ENCODE measurements at places on chromosomes 12 and 14.

DNA sequence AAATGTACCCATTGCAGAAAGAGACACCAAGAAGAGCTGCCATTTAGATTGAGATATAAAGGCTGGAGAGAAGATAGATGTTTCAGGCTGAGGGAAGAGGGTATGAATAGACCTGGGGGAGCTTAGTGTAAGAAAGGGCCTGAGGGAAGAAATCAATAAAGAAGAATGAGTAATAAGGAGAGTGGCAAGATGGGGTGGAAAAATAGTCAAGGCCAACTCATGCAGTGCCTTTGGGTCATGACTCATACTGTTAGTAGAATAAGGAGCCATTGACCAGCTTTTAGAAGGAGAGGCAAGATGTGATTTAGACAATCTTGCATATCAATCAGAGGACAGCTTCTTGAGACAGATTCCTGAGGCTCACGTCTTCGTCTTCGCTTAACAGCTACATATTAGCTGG lies 287.5 kb downstream of the DUSP6 start:
- peak; percentile 57 for DNase-seq

DNA sequence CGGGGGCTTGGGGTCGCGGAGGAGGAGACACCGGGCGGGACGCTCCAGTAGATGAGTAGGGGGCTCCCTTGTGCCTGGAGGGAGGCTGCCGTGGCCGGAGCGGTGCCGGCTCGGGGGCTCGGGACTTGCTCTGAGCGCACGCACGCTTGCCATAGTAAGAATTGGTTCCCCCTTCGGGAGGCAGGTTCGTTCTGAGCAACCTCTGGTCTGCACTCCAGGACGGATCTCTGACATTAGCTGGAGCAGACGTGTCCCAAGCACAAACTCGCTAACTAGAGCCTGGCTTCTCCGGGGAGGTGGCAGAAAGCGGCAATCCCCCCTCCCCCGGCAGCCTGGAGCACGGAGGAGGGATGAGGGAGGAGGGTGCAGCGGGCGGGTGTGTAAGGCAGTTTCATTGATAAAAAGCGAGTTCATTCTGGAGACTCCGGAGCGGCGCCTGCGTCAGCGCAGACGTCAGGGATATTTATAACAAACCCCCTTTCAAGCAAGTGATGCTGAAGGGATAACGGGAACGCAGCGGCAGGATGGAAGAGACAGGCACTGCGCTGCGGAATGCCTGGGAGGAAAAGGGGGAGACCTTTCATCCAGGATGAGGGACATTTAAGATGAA lies 630 bp downstream of the FOS start:
- DNase-seq = peak; percentile 82

DNA sequence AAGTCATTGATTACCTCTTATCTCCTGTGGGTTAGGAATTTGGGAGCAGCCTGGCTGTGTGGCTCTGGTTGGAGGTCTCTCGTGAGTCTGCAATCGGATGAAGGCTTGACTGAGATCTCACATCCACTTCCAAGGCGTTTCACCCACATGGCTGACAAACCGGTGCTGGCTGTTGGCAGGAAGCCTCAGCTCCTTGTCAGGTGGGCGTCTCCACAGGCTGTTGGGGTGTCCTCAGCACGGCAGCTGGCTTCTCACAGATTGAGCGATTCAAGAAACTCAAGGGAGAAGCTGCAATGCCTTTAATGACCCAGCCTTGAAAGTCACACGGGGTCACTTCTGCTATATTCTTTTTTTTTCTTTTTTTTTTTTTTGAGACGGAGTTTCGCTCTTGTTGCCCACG lies 28.6 kb upstream of the CORO1C start:
- DNase-seq = no peak

GRCh38 chr12:66048835-66049537 lies 81.6 kb downstream of the LLPH start:
- DNase-seq = no peak

GRCh38 chr12:87924149-87924548 lies 105.1 kb downstream of the C12orf50 start:
- DNase-seq = peak; percentile 24

DNA sequence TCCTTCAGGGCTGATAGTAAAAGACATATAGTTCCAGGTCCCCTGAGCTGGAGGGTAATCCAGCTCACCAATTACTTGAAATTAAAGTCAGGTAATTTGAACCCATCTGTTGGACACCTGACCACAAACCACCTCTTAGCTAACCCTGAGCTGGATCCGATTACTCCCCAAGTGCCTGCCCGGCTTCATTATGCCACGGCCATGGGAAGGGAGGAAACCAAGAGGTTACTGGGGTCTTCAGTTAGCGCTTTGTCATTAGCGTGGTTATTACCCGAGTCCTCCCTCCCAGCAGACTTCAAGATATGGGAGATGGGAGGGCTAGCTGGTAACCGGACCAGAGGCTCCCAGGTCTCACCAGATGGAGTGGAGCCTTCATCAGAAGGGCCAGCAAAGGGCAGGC lies 1071.4 kb downstream of the BCL11B start:
- DNase-seq = no peak

- no peak for DNase-seq
Observed at GRCh38 chr14:92341791-92342190, 18.8 kb downstream of the SLC24A4 start.

- peak; percentile 13 for DNase-seq
Observed at GRCh38 chr12:61993734-61994345, 266.4 kb upstream of the USP15 start.

GRCh38 chr14:64860039-64860438 lies 19.7 kb downstream of the SPTB start:
- no peak for DNase-seq

DNA sequence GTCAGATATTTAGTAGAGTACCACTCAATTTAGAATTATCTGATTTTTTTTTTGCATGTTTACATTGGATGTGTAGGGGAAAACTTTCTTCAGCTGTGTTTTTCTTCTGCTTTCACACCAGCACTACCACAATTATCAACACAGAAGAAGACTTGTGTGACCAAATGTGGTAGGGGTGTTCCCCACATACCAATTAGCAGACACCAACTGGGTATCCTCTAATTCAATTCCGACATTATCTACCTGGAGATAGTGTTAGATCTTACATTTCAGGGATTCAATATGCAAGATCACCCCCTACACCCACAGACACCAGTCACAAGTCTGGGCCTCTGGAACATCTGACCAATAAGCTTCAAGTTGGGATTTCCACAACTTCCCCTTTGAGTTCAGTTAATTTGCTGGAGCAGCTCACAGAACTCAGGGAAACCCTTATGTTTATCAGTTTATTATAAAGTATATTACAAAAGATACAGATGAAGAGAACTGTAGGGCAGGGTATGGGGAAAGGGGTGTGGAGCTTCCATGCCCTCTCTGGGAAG lies 4.1 kb upstream of the KLRG1 start:
- no peak for DNase-seq

DNA sequence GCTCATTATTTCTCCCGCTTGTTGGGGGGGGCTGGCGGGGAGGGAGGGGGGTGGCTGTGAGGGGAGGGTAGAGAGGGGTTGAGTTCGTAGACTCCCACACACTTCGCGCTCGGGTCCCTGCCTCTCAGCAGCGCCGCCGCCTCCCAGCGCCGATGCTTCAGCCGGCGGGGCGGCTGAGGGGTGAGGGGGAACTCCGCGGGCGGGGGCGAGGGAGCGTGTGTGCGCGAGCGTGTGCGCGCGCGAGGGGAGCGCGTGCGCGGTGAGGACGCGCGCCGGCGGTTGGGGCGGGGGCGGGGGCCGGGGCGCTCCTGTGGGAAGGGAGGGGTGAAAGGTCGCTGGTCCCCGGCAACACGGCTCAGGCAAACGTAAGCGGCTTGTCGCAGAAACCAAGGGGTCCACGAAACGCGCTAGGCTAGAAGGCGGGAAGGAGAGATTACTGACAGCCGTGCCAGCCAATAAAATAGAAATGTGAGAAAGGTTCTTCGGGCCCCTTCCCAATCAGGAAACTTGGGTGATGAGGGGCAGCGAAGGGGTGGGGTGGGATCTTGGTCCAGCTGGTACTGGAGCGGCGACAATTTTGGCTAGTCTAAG lies 343 bp upstream of the NOVA1 start:
- DNase-seq = peak; percentile 90

- DNase-seq = no peak
Observed at GRCh38 chr14:104903990-104904389, 20.7 kb upstream of the PLD4 start.

DNA sequence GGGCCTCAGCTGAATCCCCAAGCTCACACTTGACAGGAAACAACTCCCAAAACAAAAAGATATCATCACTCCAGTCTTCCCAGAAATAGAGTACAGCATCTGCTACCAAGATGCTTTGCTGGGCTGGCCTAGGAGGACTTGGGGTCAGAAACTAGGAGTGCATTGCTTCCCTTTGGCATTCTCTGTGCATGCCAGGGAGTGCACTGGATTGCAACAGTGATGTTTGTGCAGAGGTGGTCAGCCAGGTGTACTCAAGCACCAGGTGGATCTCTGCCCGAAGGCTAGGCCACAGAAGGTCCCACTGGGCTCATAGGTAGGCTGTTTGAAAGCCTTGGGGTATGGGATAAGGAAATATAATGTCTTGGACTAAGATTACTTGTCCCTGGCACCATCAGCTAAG lies 51.1 kb downstream of the RAB35 start:
- DNase-seq = no peak

DNA sequence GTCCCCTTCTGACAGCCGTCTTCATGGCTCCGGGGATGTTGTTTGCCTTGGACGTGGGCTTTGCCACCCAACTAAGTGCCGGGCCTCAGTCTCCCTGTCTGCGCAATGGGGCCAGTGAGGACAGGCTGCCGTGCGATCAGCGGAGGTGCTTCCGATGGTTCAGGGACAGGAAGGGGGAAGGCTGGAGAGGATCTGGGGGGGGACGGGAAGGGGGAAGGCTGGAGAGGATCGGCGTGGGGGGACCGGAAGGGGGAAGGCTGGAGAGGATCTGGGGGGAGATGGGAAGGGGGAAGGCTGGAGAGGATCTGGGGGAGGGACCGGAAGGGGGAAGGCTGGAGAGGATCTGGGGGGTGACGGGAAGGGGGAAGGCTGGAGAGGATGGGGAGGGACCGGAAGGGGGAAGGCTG lies 3.4 kb downstream of the MMP17 start:
- no peak for DNase-seq

DNA sequence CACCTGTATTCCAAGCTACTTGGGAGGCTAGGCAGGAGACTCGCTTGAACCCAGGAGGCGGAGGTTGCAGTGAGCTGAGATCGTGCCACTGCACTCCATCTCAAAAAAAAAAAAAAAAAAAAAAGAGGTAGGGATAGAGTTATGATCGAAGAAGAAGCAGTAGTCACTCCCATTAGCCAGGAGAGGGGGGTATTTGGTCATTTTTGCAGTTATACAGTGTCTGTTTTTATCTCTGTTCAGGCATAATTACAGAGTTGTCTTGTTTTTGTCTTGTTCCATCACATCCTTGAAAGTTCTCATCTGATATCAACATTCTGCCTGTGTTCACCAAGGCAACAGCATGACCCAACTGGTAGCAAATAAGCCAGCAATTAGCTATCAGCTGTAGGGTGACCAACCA lies 98.5 kb upstream of the TMPO start:
- DNase-seq = peak; percentile 44

GRCh38 chr12:459430-460258 lies at the start of gene B4GALNT3:
B4GALNT3 (plus strand) TSS chr12:459939; CDS start chr12:460377, 438 bp downstream.
- DNase-seq = no peak

DNA sequence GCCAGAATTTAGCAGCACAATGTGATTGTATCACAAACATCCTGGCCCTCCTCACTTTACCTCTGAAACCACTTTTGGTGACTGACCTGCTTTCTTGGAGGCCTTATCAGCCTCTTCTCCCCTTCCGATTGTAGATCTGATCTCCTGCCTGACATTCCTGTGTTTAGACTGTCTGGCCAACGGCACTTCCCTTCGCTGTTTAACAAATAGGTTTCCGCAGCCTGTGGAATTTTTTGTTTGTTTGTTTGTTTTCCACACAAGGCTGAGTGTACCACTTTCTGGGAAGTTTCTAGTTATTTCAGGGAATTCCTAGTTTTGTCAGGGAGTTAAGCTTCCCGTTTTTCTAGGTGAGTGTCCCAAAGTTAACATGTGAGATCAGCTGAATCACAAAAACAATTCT lies 65.9 kb upstream of the CDKN3 start:
- DNase-seq = no peak

GRCh38 chr12:44847403-44847802 lies 28.7 kb downstream of the NELL2 start:
- no peak for DNase-seq

- no peak for DNase-seq
Observed at GRCh38 chr12:76153616-76154015, 69.1 kb upstream of the NAP1L1 start.

- DNase-seq = no peak
Observed at GRCh38 chr12:81084811-81085350, 7.0 kb downstream of the ACSS3 start.

- DNase-seq = no peak
Observed at GRCh38 chr12:118398940-118399339, 22.6 kb downstream of the SUDS3 start.

DNA sequence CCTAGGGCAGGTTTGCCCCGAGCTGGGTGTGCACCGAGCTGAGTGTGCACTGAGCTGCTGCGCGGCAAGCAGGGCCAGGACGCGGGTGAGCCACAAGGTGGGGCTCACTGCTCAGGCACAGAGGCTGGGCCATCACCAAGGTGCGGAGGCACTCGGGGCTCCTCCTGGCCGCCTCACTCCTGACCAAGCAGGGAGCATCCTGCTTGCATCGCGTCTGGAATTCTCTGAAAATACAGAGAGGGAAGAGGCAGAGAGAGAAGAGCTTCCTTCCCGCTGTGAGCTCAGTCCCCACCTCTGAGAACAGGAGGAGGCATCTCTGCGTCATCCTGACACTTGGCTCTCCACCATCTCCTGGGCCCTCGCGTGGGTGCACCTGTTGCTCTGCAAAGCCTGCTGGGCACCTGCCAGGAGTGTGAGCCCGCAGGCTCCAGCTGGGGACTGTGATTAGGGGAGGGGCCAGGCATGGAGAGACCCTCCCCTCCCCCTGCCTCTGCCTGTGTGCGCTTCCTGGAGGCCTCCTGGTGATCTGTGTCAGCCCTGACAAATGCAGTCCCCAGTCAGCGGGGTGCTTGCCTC lies 116.3 kb downstream of the GLT1D1 start:
- no peak for DNase-seq

GRCh38 chr12:95147866-95148265 lies 69.4 kb downstream of the FGD6 start:
- DNase-seq = no peak

GRCh38 chr12:42568952-42569915 lies 20.3 kb downstream of the PRICKLE1 start:
- peak; percentile 66 for DNase-seq

DNA sequence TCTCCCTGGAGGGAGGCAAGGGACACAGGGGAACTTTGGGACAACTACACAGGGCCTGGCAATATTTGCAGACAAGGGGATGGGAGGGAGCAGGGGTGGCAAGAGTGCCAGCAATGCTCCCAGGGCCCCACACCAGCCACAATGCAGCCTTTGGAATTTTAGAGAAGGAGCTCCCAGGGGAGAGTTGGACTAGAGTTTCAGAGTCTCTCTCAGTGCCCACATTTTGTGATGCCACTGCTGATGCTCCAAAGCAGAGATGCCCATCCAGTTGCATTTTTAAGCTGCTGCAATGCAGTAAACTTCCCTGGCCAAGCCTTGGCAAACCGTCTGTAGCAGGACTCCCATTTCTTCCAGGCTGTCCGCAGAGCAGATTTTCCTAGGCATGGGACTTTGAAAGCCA lies 98.9 kb downstream of the ZFP36L1 start:
- DNase-seq = no peak

- no peak for DNase-seq
Observed at GRCh38 chr14:81382517-81383225, 17.5 kb downstream of the STON2 start.

GRCh38 chr12:1644534-1645438 lies 15.8 kb downstream of the WNT5B start:
- DNase-seq = peak; percentile 91

- no peak for DNase-seq
Observed at GRCh38 chr12:103996595-103996994, 30.9 kb downstream of the TDG start.

GRCh38 chr12:43361031-43361710 lies 190.8 kb downstream of the ADAMTS20 start:
- DNase-seq = no peak

Data from astrocyte of the spinal cord (primary cell).